ENCODE measurements at places on chromosomes 7 and 10. TPM values are rescaled to one million over a fixed set of nuclear protein-coding genes. Genes with fewer than 3 reads are reported as not detected.

DNA sequence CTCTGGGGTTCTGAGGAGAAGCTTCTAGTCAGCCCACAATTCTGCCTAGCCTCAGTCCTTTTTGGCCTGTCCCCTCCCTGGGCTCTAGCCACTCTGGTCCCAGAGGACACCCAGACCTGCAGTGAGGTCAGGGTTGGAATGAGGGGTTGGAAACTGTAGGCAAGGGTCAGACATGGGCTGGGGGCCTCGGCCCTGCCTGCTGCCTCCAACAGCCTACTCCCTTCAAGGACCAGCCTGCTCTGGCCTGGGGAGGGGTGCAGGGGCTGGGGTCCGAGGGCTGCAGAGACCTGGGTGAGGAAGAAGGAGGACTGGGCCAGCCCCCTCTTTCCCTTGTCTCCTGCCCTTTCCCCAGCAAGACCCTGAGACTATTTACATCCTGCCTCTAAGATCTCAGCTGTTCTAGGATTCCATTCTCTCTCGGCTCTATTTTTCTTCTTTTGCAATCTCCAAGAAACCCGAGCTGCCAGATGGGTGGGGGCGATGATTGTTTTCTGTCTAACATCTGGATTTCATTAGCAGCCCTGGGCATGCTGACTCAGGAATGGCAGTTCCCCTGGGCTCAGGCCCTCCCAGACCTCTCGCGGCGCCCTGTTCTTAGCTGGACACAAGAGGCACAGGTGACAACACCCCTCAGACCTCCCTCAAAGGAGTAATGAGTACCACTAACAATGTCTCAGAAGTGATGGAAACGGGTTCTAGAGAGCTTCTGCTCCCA lies 23.1 kb downstream of the ZCCHC24 start:
- no peak overlapping the region for H3K27ac ChIP-seq
- no peak overlapping the region for H3K4me3 ChIP-seq
- DNase-seq: no peak
- H3K4me1 ChIP-seq: no peaks in the 10 kb centered on the region
- no peaks in the 10 kb centered on the region for H3K27me3 ChIP-seq

GRCh38 chr7:5237286-5237685 lies 45.5 kb upstream of the SLC29A4 start:
- H3K4me1 ChIP-seq: no peaks in the 10 kb centered on the region
- H3K4me3 ChIP-seq: no peak overlapping the region
- no peak for DNase-seq
- H3K36me3 ChIP-seq: peaks cover 3% of the 10 kb centered on the region

DNA sequence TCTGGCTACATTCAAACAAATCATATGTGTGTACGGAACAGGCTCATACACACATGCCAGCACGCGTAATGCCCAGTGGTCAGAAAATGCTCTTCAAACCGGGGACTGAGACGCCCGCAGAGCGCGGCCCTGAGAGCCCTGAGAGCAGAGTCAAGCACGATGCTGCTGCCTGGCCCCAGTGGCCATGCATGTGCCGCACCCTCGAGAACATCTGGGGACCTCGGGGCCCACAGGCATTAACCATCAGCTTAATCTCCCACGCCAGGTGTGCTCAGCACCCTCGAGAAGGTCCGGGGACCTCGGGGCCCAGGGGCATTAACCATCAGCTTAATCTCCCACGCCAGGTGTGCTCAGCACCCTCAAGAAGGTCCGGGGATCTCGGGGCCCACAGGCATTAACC lies 163.1 kb downstream of the PTPRN2 start:
- H3K27me3 ChIP-seq: no peaks in the 10 kb centered on the region
- H3K36me3 ChIP-seq: no peaks in the 10 kb centered on the region
- H3K4me1 ChIP-seq: no peaks in the 10 kb centered on the region
- DNase-seq: no peak

DNA sequence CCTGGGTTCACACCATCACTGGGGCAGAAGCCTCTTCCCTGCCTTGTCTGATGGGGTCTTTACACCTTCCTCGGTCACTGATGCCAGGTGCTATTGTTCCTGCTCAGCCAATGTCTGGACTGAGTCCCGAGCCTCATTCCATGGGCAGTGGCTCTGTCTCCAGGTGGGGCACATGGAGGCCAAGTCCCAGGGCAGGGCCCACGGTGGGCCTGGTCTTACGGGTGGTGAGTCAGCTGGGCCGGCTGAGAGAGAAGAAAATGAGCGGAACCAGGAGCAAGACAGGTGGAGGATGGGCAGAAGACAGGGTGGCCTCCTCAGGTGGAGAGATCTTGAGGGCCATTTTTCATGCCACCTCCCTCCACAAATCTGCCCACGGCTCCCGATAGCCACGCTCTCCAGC lies 131.7 kb upstream of the FAM20C start:
- no peaks in the 10 kb centered on the region for H3K4me1 ChIP-seq
- H3K4me3 ChIP-seq: no peak overlapping the region
- H3K27ac ChIP-seq: no peak overlapping the region
- no peaks in the 10 kb centered on the region for H3K36me3 ChIP-seq

GRCh38 chr10:7662522-7662921 lies 4.2 kb downstream of the ITIH5 start:
- no peak overlapping the region for H3K27ac ChIP-seq
- peaks cover 13% of the 10 kb centered on the region for H3K27me3 ChIP-seq
- no peaks in the 10 kb centered on the region for H3K4me1 ChIP-seq
- H3K4me3 ChIP-seq: no peak overlapping the region

DNA sequence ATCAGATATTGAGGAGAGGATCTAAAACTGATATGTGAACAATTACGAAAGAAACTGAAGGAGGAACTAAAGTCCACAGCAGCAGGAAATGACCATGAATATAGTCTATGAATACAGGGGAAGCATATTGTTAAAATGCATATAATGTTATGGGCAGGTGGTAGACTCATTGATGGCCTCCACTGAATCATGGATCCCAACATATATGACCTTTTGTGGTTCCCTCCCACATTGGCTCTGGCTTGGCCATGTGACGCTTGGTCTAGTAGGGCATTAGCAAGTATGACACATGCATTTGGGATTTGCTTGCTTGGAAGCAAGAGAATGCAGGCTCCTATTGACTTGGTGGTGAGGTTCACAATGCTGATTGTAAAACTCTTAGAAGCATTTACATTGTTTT lies 55.2 kb upstream of the RAB18 start:
- H3K36me3 ChIP-seq: no peaks in the 10 kb centered on the region
- no peaks in the 10 kb centered on the region for H3K4me1 ChIP-seq
- no peaks in the 10 kb centered on the region for H3K27me3 ChIP-seq
- DNase-seq: no peak
- H3K27ac ChIP-seq: no peak overlapping the region

- H3K27me3 ChIP-seq: no peaks in the 10 kb centered on the region
- no peaks in the 10 kb centered on the region for H3K4me1 ChIP-seq
- DNase-seq: no peak
- H3K4me3 ChIP-seq: no peak overlapping the region
- peaks cover 6% of the 10 kb centered on the region for H3K36me3 ChIP-seq
- H3K27ac ChIP-seq: no peak overlapping the region
These were observed 144.2 kb downstream of the PRPF18 start for GRCh38 chr10:13730956-13731355.

- no peaks in the 10 kb centered on the region for H3K27me3 ChIP-seq
- no peaks in the 10 kb centered on the region for H3K36me3 ChIP-seq
- H3K4me1 ChIP-seq: no peaks in the 10 kb centered on the region
- no peak for DNase-seq
- H3K4me3 ChIP-seq: no peak overlapping the region
These were observed 231.9 kb downstream of the MAD1L1 start for GRCh38 chr7:2000746-2001321.

DNA sequence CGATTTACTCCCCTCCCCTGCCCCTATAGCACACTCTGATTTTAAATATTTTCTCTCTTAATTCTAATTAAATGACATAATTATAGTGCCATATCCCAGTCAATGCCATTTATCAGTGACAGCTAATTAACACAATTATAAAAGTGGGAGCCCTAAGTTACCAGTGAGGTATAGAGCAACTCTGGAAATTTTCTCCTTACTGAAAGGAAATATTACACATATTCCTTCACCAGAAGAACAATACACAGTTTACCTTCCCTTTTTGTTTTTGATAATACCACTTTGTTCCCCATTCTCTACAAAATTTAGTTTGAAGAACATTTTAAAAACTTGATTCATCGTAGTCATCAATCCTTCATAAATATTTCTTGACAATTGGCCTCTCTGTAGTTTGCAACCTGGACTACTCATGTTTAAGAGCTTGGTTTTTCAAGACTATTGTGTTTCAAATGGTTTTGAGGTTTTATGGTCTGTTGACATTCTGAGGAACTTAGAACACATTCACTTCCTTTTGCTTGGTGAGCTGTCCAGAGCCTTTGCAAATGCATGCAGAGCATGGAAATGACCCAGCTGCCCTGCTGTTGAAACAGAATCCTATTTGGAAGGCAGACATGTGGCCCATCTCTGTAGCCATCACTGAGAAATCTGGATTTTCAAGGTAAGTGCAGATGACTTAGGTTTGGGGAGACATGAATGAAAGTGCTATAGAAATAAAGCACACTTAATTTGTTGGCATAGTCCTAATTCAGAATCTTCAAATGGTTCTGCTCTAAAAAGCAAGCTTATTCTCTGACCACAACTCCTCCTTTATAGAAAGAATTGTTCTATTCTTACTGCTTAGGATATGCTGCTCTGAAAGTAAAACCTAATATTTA lies at the start of gene GPR141:
Gene GPR141 (plus strand): TSS at position 521 of the 875 bp plus-strand sequence. CDS start 56,628 bp downstream, outside the sequence.
- no peak for DNase-seq
- no peaks in the 10 kb centered on the region for H3K36me3 ChIP-seq
- H3K27ac ChIP-seq: no peak within 1 kb of the TSS
- H3K4me3 ChIP-seq: no peak within 1 kb of the TSS

GRCh38 chr10:44477046-44477425 lies 92.1 kb upstream of the CXCL12 start:
- no peaks in the 10 kb centered on the region for H3K4me1 ChIP-seq
- no peak overlapping the region for H3K4me3 ChIP-seq
- no peaks in the 10 kb centered on the region for H3K27me3 ChIP-seq
- DNase-seq: no peak

DNA sequence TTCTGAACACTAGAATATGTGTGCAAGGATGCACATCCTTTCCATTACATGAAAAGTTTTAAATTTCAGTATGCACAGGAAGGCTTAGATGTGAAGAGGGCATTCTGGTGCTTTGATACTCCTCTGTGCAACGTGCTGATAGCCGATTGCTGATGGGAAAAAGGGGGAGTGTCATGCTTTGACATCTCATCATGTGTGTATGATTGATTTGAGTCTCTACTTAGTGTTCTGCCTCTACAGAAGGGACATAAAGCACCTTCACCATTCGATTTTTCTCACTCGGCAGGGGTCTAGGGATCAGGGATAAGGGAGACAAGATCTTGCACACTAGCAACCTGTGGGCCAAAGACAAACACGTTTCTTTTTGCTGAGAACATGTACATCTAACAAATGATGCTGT lies 114.7 kb upstream of the RSU1 start:
- H3K27ac ChIP-seq: no peak overlapping the region

DNA sequence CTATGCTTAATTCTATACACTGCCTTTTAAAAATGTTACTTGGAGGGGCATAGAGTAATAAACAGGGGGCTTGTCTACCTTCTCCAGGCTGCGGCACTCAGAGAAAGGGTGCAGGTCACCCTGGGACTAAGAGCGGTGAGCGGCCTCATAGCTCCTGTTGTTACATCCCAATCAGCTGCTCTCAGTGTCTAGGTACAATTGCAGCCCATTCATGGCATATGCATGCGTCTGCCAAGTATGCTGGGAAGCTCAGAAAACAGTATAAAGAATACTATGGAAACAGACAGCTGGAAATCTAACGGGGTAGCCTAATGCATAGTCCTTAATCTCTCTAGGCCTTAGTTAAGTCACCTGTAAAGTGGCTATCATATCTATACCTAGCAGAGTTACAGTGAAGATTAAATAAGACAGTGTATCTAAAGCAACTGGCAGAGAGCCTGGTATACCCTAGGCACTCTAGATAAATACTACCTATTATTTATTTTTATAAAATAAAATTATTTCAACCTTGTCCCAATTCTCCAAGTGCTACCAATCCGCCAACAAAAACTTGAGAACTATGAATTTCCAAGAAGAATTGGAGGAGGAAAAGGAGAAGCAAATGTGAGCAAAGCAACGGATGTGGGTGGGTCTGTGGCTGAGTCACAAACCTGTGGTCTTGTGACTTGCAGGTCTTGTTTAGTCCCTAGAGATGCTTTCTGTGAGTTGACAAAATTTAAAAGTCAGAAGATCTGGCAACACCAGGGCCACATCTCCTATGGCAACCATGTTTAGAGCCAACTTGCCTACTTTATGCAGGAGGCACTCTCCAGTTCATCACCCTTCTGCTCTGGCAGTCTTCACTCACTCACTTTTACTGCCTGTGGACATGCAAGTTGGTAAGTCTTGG lies 183.0 kb downstream of the RAPGEF5 start:
- no peak overlapping the region for H3K4me3 ChIP-seq
- H3K27ac ChIP-seq: no peak overlapping the region
- H3K4me1 ChIP-seq: no peaks in the 10 kb centered on the region
- H3K36me3 ChIP-seq: no peaks in the 10 kb centered on the region
- no peak for DNase-seq
- H3K27me3 ChIP-seq: no peaks in the 10 kb centered on the region

DNA sequence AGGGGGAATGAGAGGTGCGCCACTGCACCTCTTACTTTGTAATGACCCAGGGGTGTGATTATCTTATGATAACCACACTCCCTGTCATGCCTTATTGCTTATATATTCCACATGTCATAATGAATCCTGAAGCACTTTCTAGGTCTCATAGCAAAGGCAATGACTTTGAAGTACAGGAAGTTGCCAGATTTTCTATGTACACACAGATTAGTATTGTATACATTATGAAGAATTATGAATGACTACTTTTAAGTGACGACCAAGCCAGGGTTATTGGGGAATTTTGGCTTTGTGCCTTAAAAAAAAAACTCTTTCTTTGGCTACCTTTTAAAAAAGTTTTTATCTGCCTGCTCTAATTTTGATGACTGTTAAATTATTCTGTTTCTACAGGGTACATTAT lies 269.6 kb downstream of the MDFIC start:
- no peaks in the 10 kb centered on the region for H3K4me1 ChIP-seq
- no peak for DNase-seq
- no peak overlapping the region for H3K4me3 ChIP-seq
- no peaks in the 10 kb centered on the region for H3K36me3 ChIP-seq

Gene NYAP1
- total RNA-seq: 3.2 TPM

Gene SPAG6
- 0.29 TPM for total RNA-seq

Gene NDUFA5
- 76.5 TPM for total RNA-seq

Gene WBP1L
- total RNA-seq: 24.5 TPM

Gene GRID1
- 0.35 TPM for total RNA-seq

Gene C7orf25
- total RNA-seq: 2.9 TPM

Gene FGL2
- total RNA-seq: not detected

Gene TRIM74
- not detected for total RNA-seq

Gene FGFBP3
- 49.0 TPM for total RNA-seq
